CD8-positive, alpha-beta memory T cell (primary cell): ENCODE measurements at places on chromosomes 3 and 15. TPM values are rescaled to one million over a fixed set of nuclear protein-coding genes. Genes with fewer than 3 reads are reported as not detected.

GRCh38 chr15:70539409-70539808, 223.9 kb downstream of the UACA start:
- H3K27me3 ChIP-seq: no peaks in the 10 kb centered on the region
- H3K27ac ChIP-seq: no peak overlapping the region
- H3K36me3 ChIP-seq: no peaks in the 10 kb centered on the region
- no peak for DNase-seq
- H3K4me1 ChIP-seq: peaks cover 25% of the 10 kb centered on the region

DNA sequence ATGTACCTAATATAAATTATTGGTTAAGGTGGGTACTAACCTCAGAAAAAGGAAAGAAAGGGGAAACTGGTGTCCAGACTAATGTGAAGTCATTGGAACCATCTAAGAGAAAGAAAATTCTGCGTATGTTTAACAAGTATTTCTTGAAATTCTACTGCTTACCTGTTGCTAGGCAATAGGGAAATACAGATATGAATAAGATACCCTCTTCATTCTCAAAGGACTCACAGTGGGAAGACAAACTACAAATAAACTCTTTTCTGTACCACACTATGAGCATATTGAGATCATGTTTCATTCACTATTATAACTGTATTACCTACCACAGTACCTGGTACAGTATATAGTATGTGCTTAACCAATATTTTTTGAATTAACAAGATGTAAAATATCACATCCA, 140.5 kb upstream of the MLF1 start:
- DNase-seq: no peak
- no peak overlapping the region for H3K4me3 ChIP-seq
- no peaks in the 10 kb centered on the region for H3K36me3 ChIP-seq
- H3K27ac ChIP-seq: no peak overlapping the region
- H3K27me3 ChIP-seq: no peaks in the 10 kb centered on the region
- no peaks in the 10 kb centered on the region for H3K4me1 ChIP-seq

DNA sequence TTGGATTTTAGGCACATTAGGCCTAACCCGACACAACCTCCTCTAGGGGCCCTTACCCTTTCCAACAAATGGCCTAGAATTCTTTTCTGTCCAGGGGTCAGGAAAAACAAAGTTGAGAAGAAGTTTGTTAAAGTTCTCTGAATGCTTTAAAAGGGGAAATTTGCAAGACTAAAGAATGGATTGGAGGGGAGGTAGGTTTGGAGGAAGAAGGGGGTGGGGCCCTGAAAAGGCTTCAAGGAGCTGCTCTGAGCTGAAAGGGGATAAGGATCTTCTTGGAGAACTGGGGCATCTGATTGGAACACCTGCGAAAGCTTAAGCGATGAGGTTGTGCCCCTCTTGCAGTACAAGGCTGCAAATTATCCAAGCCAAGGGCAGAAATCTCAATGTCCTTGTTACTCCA, 3.9 kb upstream of the SENP2 start:
- H3K27ac ChIP-seq: no peak overlapping the region
- no peak for DNase-seq
- H3K27me3 ChIP-seq: no peaks in the 10 kb centered on the region
- H3K4me1 ChIP-seq: peaks cover 18% of the 10 kb centered on the region

- no peak overlapping the region for H3K4me3 ChIP-seq
- H3K27me3 ChIP-seq: peaks cover 73% of the 10 kb centered on the region
- peaks cover 33% of the 10 kb centered on the region for H3K4me1 ChIP-seq
- H3K27ac ChIP-seq: no peak overlapping the region
Observed at GRCh38 chr3:158104431-158104921, 1.7 kb downstream of the SHOX2 start.

DNA sequence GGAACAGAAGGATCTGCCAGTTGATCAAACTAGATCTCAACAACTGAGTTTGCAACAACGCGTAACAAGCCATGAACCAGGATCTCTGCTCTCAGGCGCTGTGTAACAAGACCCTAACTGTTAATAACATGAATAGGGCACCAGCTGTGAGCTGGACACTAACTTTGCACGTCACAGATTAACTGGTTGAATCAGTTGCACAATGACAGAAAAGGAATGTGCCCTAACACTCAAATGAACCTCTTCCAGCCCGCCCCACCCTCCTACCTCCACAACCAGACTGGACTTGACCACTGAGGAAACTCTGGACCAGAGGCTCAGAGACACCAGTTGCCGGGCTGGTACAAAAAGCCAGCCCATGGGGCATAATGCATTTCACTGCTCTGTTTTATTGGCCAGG, 34.3 kb downstream of the MCF2L2 start:
- no peaks in the 10 kb centered on the region for H3K36me3 ChIP-seq
- no peaks in the 10 kb centered on the region for H3K27me3 ChIP-seq
- no peak for DNase-seq

DNA sequence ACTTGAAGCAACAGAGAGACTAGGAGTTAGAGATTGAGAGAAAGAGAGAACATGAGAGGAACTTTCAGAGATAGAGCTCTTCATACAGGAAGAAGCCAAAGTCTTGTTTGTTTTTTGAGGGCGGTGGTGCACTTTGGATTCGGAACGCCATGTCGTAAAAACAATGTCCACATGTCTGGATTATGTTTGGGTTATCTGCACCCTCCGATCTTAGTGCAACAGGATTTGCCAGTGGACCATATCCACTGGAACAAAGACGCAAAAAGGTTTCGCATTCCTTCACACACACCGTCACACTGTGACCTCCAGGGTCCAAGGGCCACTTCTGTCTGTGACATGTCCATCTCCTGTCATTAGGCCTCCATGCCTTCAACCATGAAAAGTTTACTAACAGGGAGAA, 141.8 kb upstream of the ATP11B start:
- H3K36me3 ChIP-seq: no peaks in the 10 kb centered on the region
- H3K27ac ChIP-seq: no peak overlapping the region
- no peak overlapping the region for H3K4me3 ChIP-seq
- H3K4me1 ChIP-seq: no peaks in the 10 kb centered on the region
- no peak for DNase-seq

DNA sequence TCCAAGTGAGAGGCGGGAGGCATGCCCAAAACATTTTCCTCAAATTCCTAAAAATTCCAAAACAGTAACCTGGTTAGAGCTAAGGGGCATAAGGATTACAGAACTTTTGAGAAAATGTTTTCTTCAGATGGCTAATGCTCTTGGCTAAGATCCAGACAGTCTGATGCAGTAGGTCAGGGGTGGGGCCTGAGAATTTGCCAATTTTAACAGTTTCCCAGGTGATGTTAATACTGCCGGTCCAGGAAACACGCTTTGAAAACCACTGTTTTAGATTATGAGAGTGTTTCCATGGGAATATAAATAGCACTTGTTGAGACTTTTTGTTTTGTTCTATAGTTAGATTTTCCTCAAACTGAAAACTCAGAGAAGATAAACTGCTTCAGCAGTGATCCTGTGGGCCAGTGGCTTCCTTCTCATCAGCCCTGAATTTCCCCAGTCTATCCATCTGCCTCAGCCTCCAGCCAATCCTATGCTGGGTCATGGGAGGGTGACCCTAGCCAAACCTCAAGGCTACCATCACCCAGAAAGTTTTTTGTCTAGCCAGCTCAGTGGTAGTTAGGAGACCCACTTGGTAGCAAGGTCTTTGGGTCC, 71.6 kb upstream of the ACP3 start:
- DNase-seq: no peak
- no peak overlapping the region for H3K27ac ChIP-seq
- H3K27me3 ChIP-seq: no peaks in the 10 kb centered on the region
- H3K36me3 ChIP-seq: no peaks in the 10 kb centered on the region
- H3K4me3 ChIP-seq: no peak overlapping the region
- H3K4me1 ChIP-seq: no peaks in the 10 kb centered on the region

DNA sequence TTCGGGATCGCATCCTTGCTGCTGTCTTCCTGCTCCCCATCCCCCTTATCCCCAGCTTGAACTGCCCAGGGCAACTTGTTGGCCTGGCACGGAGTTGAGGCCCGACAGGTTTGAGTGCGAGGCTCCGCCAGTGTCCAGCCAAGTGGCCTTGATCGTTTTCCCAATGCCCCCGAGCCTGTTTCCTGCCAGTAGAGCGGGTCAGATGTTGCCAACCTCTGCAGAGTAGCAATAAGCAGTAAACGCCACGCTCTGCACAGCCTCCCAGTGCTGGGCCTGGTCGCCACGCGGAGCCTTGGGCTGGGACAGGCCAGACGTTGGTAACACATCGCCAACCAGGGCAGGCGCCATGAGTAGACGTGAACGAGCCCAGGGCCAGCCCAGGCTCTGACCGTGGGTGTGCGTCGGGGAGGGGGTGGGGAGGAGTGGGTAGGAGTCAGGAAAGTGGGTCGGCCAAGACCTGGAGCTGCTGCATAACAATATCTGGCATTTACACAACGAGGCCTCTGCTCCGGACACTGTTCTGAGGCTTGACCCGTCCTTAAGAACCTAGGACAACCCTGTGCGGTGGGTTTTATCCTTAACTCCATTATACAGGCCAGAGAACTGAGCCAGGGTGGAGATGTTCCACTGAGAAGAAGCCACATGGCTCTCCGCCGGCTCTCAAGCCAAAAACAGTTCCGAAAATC, 444 bp upstream of the ABHD14A start:
- no peak for DNase-seq
- H3K27me3 ChIP-seq: no peaks in the 10 kb centered on the region
- peaks cover 32% of the 10 kb centered on the region for H3K4me1 ChIP-seq
- peak overlapping the region; percentile 83 for H3K27ac ChIP-seq

DNA sequence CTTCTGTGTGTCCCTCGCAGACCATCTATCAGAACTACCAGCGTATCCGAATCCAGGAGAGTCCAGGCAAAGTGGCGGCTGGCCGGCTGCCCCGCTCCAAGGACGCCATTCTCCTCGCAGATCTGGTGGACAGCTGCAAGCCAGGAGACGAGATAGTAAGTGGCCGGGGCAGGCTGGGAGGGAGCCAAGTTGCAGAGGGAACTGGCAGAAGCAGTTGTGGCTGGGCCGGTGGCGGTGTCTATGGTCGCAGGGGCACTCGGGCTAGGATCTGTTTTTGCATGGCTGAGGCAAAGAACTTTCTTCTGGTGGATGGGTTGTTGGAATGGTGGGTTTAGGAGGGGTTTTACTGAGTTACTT, 10.1 kb downstream of the MCM2 start:
- no peak for DNase-seq
- no peak overlapping the region for H3K27ac ChIP-seq
- H3K4me3 ChIP-seq: no peak overlapping the region
- no peaks in the 10 kb centered on the region for H3K36me3 ChIP-seq
- no peaks in the 10 kb centered on the region for H3K4me1 ChIP-seq

GRCh38 chr3:111936967-111937366, 41.9 kb upstream of the ABHD10 start:
- no peak overlapping the region for H3K4me3 ChIP-seq
- no peaks in the 10 kb centered on the region for H3K36me3 ChIP-seq
- no peak overlapping the region for H3K27ac ChIP-seq
- no peaks in the 10 kb centered on the region for H3K4me1 ChIP-seq
- DNase-seq: no peak
- H3K27me3 ChIP-seq: no peaks in the 10 kb centered on the region

GRCh38 chr3:102248981-102249705, 185.7 kb upstream of the ZPLD1 start:
- no peak overlapping the region for H3K4me3 ChIP-seq
- no peaks in the 10 kb centered on the region for H3K4me1 ChIP-seq
- no peaks in the 10 kb centered on the region for H3K27me3 ChIP-seq
- H3K36me3 ChIP-seq: no peaks in the 10 kb centered on the region

- H3K27ac ChIP-seq: no peak overlapping the region
- no peak for DNase-seq
- no peak overlapping the region for H3K4me3 ChIP-seq
- H3K27me3 ChIP-seq: no peaks in the 10 kb centered on the region
- no peaks in the 10 kb centered on the region for H3K4me1 ChIP-seq
- no peaks in the 10 kb centered on the region for H3K36me3 ChIP-seq
Observed at GRCh38 chr15:69537901-69538300, 85.3 kb downstream of the RPLP1 start.

- H3K27me3 ChIP-seq: peaks cover 17% of the 10 kb centered on the region
- H3K4me1 ChIP-seq: no peaks in the 10 kb centered on the region
- no peak overlapping the region for H3K4me3 ChIP-seq
- DNase-seq: no peak
Observed at GRCh38 chr3:137770835-137771399, 6.8 kb downstream of the SOX14 start.

- no peak overlapping the region for H3K4me3 ChIP-seq
- no peak for DNase-seq
- peaks cover 9% of the 10 kb centered on the region for H3K36me3 ChIP-seq
- H3K4me1 ChIP-seq: no peaks in the 10 kb centered on the region
- H3K27ac ChIP-seq: no peak overlapping the region
Observed at GRCh38 chr3:183766107-183766506, 59.3 kb downstream of the MAP6D1 start.

DNA sequence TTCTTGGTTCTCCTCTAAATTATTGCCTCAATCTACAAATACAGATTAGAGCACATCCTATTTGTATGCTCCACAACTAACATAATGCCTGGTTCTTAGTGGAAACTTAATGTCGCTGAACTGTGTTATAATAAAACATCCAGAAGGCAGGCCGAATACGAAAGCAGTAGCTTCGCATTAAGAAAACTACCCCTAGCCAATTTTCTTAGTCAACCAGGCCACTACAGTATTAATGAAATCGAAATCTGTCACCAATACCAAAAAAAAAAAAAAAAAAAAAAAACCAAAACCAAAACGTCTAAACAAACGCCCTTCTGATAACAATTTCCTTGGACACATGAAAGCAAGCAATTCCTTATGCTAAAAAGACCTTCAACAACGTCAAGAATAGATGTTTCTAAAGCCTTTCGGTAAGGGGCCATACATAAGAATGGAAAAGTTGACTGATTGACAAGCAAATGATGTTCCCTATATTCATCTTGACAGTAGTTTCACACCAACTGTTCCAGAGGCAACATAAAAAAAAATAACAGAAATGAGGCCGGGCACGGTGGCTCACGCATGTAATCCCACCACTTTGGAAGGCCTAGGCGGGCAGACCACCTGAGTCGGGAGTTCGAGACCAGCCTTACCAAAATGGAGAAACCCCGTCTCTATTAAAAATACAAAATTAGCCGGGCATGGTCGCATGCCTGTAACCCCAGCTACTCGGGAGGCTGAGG, 1.3 kb downstream of the DENND6A start:
- H3K4me3 ChIP-seq: peak overlapping the region; percentile 69
- peak overlapping the region; percentile 95 for H3K27ac ChIP-seq
- no peaks in the 10 kb centered on the region for H3K27me3 ChIP-seq
- no peaks in the 10 kb centered on the region for H3K36me3 ChIP-seq
- H3K4me1 ChIP-seq: peaks cover 46% of the 10 kb centered on the region

- no peak for DNase-seq
- H3K4me3 ChIP-seq: no peak overlapping the region
- no peaks in the 10 kb centered on the region for H3K4me1 ChIP-seq
Observed at GRCh38 chr3:105187344-105187743, 179.4 kb upstream of the ALCAM start.

- no peaks in the 10 kb centered on the region for H3K27me3 ChIP-seq
- H3K4me1 ChIP-seq: no peaks in the 10 kb centered on the region
- no peak overlapping the region for H3K27ac ChIP-seq
- no peak for DNase-seq
Observed at GRCh38 chr3:191417457-191417729, 43.6 kb upstream of the PYDC2 start.

GRCh38 chr3:72887705-72888545, at the start of gene GXYLT2:
Gene GXYLT2, plus strand, starts transcription at chr3:72888046. Its CDS starts 188 bp downstream, at chr3:72888234.
- H3K4me3 ChIP-seq: peak within 1 kb of the TSS; percentile 47
- no peaks in the 10 kb centered on the region for H3K36me3 ChIP-seq
- H3K27ac ChIP-seq: no peak within 1 kb of the TSS
- peaks cover 26% of the 10 kb centered on the region for H3K27me3 ChIP-seq

- H3K4me1 ChIP-seq: peaks cover 19% of the 10 kb centered on the region
- no peak overlapping the region for H3K27ac ChIP-seq
- DNase-seq: no peak
- no peaks in the 10 kb centered on the region for H3K27me3 ChIP-seq
Observed at GRCh38 chr3:195613468-195614069, 29.8 kb upstream of the APOD start.

The CPLX3 gene
- total RNA-seq: not detected

The TF gene
- total RNA-seq: 0.26 TPM

The KLHL6 gene
- 31.3 TPM for total RNA-seq
